Right ventricle myocardium inferior (tissue), 1 donor: ENCODE measurements at places on chromosomes 5 and 9.

DNA sequence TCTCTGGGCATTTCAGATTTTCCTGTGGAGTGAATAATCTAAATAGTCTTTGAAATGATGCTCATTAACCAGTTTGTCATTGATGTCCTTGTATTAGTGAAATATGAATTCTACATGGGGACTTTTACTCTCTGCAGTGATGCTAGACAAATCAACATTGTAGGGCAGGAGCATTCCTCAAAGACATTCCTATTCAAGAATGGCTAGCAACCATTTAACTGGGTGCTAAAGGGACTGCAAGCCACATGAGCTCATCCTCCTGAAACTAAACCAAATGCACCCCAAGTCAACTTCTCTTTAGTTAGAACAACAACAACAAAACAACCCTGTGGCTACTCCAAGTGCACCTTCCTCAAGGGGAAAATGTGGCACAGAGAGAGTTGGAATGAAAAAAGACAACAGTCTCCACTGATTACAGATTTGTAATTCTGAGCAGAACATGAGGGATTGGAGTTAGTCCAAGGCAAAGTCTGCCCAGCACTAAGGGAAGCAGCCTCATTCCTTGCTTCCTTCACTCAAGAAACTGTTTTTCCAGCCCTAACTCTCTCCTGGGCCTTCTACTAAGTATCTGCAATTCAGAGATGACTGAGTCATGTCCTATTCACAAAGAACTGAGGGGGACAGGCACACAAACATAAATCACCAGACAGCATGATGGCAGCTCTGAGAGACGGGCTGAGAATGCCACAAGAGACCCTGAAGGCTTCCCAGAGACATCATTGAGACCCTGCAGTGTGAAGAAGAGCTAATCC is 82.0 kb upstream of the WWC1 start:
- no peak for DNase-seq

GRCh38 chr5:106254784-106255183 is 1416.0 kb downstream of the EFNA5 start:
- no peak for DNase-seq

DNA sequence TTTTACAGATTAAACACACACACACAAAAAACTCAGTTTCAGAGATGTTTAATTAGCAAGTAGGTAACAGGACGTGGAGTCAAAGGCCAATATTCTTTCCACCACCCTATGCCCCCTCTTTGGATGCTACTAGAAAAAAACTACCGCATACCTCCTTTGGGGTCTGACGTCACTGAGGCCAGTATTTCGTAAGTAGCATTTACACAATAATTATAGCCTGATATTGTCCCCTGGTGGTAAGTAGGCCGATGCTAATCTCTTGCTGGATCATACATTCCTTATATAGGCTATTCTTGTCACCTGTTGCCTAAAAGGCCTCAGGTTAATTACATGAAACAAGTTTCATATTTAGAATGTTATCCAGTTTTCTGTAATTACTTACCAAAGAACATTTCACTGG is 21.0 kb upstream of the SMARCA2 start:
- DNase-seq = no peak

DNA sequence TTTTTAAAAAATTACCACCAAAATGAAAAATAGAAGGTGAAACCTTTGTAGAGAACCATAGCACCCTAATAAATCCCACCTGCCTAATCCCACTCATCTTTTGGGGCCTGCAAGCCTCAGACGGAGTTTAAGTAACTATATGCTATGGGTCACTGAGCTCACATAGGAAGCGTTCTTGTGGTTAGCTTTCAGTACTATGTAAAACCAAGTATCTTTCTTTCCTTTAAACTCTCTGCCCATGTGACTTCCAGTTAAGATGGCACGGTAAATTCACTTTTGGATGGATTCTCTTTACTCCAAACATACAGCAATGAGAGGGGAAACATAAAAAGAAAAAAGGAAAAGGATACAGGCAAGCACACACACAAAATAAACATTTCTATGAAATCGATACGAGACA is 50.9 kb downstream of the FANCC start:
- no peak for DNase-seq

GRCh38 chr5:130871346-130872086 is 293.5 kb downstream of the HINT1 start:
- DNase-seq = peak; percentile 67

DNA sequence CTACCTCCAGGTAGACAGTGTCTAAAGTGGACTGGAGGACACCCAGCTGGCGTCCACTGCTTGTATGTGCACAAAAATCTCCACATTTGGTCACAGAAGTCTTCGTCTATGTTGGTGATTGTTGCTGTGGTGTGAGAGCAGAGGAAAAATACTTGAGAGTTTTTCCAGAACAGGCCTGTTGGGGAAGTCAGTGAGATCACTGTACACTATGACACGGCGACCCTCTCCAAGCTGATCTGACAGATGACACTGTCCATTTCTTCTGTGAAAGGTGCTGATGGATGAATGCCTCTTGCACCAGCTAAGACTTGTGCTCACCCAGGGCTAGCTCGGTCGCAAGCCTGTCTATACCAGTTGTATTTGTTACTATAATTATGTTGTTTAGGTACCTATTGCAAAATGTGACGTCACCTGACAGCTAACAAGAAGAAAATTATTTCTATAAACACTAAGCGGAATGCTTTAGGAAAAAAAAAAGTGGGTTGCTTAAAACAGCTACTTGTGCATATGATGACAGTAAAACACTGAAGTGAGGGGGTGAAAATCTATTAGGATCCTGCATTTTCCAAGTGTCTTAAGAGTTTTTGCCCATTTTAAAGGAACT is 142.3 kb downstream of the ROR2 start:
- DNase-seq = no peak

- peak; percentile 80 for DNase-seq
These were observed 136.1 kb upstream of the CLINT1 start for GRCh38 chr5:157994906-157995519.
